Fibroblast of skin of right quadriceps (primary cell): ENCODE measurements at places on chromosomes 11 and 22.

DNA sequence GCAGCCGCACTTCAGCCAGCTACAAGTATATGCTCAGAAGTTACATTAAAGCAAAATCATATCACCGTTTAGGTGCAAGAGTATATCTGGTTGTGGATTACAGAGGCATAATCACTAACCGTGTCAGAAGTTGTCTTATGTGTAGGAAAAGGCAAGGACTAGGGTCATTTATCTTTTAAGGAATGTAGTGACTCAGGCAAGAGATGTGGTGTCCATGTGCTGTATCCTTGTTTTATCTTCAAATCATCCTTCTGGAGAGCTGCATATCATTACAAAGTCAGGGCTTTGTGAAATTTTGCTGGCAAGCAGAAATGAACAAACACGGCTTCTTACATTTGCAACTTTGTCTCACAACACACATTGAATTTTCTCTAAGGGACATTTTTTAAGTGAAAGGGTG lies 12.7 kb upstream of the CHORDC1 start:
- no peak for DNase-seq

- no peak for DNase-seq
Measured at GRCh38 chr11:79269611-79270307, 171.1 kb downstream of the TENM4 start.

DNA sequence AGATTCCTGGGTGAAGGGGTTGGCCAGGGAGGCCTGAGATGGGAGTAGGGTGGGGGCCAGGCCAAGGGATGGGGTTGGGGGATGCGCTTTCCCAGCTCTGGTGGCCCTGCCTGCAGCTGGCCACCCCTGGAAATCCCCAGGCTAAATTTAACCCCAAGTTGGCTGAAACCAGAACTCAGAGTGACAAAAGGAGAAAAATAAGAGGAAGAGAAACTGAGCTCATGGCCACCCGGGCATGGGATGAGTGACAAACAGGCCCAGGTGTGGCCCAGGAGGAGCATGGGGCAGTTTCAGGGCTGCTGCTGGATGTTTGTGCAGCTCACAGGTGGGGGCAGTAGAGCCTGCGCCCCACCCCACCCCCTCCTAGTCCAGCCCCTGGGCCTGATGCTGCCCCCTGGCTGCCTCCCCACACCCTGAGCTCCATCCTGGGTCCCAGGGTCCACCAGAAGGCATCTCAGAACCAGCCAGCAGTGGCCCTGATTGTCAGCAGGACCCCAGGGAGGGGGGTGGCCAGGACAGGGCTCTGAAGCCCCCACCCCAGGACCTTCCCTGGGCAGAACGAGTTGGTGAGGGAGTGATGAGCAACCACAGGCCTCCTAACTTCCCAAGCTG lies 48.0 kb downstream of the IGLL5 start:
- DNase-seq = no peak

- DNase-seq = no peak
Measured at GRCh38 chr22:48704335-48704734, 1123.3 kb downstream of the BRD1 start.

DNA sequence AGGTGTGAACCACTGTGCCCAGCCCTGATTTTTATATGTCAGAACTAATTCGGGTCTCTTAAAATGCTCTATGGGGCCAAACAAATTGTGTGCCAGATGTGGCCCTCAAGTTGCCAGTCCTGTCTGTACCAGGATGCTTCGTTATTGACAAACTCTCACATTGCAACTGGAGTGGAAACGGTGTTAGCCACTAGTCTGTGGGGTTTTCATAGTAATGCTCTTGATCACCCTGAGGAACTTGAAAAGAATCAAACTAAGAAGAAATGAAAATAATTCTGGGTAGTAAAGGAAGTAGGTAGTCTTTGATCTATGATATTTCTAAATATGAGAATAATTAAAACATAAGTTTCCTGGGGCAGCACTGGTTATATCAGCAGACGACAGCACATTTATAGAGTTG lies 67.3 kb upstream of the ADSL start:
- no peak for DNase-seq

- no peak for DNase-seq
Measured at GRCh38 chr11:16266021-16266420, 90.3 kb downstream of the SOX6 start.

DNA sequence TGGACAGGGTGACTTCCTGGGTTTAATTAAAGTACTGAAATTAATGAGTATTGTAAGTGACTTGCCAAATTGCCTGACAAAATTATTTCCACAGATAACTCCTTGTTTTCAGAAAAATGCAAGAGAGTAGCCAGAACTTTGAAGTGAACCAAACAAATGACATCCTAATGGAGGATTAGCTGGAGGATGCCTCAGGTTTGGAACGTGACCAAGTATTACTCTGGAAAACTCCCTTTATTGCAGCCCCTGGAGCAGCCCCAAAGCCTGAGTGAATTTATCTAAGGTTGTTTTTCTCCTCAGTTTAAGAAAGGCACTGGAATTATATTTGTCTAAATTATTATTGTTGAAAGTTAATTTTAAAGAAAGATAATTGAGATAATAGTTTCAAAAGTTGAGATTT lies 343.6 kb upstream of the MTNR1B start:
- DNase-seq = peak; percentile 17

DNA sequence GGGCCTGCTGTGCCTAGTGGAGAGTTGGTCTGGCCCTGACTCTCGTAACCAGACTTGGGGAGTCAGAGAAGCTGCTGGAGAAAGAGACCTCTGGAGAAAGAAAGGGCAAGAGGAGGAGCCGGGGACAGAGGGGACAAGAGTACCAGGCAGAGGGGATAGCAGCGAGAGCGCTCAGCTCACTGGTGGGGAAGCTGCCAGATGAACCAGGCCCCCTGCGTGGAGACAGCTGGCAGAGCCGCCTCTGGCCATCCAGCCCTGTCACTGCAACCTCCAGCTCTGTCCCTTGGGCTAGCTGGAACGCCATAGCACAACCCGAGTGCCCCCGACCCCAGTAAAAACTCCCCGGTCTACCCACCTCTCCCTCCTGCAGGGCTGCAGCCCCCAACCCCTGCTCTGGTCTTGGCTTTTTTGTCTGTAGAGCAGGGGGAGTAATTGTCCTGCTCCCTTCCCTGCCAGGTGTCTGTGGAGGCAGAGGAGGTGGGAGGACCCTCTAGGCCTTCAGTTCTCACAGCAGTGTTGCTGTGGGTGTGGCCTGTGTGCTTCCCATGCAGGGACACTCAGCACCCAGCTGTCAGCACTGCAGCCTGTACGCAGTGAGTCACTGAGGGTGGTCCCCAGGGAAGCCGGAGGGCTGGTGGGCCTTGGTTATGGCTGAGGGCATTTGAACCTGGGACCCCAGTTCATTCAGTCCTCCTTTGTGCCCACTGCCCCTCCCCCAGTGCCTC lies 4.8 kb upstream of the SUN2 start:
- DNase-seq = peak; percentile 31

DNA sequence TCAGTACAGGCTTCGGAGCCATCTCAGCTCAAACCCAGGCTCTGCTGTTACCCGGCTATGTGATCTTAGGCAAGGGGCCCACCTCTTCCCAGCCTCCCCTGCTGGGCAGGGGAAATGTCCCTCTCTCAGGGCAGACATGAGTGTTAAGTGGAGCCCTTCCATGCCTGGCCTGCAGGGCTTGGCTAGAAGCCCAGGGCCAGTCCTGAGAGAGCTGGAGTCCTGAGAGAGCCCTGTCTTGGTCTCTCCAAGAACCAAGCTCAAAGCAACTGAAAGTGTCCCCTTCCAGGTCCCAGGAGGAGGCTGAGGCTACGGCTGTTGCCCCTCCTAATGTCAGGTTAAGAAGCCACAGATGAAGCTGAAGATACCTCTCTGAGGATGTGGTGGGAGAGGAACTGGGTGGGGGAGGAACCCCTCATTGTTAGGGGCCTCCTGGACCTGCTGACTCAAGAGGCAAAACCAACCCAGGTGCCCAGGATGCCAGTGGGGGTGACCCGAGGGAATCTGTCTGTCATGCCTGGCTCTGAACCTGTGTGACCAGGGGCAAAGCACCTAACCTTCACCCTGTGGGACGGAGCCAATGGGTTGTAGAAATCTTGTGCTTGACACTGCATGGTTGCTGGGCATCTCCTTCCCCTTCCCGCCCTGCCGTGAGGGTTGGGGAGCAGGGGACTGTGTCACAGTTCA lies 4.2 kb downstream of the ZP1 start:
- DNase-seq = peak; percentile 18

DNA sequence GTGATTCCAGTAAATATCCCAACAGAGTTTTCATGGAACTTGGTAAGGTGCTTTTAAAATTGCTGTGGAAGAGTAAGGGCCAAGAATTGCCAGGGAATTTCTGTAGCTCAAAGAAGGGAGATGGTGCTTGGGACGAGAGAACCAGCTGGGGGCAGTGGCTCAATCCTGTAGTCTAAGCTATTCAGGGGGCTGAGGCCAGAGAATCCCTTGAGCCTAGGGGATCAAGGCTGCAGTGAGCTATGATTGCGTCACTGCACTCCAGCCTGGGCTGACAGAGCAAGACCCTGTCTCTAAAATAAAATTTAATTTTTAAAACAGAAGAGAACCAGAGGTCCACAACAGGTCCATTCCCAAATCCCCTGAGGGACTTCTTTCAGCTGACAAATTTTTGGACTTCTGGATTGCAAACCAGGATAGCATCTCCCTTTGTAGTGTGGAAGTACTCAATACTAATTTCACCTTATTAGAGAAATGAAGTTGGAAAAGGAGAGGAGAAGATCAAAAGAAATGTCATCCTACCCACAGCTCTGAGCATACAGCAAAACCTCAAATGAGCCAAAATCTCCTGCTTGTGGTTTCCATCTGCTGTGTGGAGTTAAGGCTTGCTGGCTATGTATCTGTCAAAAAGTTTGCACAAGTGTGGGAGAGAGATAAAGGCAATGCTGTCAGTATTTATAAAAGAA lies 59.2 kb upstream of the CLPB start:
- DNase-seq = no peak

GRCh38 chr11:133082453-133082781 lies 449.9 kb downstream of the OPCML start:
- peak; percentile 30 for DNase-seq

- DNase-seq = peak; percentile 78
Measured at GRCh38 chr11:72771507-72771906, 19.3 kb upstream of the ARAP1 start.

- no peak for DNase-seq
Measured at GRCh38 chr22:22161924-22162851, 82.4 kb upstream of the VPREB1 start.

GRCh38 chr11:75477614-75477935 lies 44.6 kb upstream of the KLHL35 start:
- DNase-seq = no peak

DNA sequence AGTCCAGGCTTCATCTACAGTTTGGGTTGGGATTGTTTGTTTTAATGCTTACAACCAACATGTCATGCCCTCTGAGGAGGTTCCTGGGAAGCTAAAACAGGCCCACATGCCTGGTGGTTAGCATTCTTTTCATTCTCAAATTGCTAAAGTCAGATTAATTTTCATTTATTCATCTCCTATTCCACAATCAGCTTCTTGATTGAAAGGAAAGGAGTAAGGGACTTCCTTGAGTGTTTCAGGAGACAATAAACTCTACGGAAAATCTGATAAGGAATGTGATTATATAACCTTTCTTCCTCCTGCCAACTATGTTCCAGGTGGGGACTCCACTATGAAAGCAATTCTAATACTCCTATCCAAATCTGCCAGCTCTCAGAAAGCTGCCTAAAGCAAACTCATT lies 30.8 kb downstream of the MRTFA start:
- peak; percentile 47 for DNase-seq

- DNase-seq = peak; percentile 69
Measured at GRCh38 chr11:26860091-26860780, 133.7 kb upstream of the FIBIN start.

DNA sequence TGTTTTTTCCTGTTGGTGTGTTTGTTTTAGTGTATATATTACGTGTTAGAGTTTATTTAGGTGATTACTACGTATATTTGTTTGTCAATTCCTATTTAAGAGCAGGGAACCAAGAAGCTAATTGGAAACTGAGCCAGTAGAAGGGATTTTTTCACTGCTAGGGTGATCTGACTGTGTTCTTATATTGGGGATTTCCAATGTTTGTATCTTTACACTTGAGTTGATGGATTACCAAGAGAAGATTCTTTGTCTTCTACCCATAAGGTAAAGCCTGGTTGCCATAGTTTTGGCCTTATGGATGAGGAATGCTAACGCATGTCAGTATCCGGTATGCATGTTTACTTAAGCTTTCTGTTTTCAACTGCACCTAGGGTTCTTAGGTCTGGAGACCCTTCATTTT lies 35.6 kb downstream of the SIK2 start:
- no peak for DNase-seq

DNA sequence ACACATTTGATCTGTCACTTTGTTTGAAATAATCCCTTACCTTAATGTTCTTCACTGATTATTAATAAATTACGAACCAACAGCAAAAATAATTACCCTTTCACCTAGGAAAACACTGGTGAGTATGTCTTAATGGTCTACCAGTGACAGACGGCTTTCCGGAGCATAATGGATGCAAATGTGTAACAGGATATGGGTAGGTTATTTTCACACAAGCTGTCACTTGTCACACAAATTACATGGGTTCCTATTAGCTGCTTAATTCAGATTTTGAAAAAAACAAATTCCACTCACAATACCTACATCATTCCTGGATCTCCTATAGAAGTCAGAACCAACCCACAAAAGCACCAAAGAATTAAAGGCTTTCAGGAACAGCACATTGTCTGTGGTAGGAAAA lies 127.9 kb downstream of the WT1 start:
- no peak for DNase-seq

DNA sequence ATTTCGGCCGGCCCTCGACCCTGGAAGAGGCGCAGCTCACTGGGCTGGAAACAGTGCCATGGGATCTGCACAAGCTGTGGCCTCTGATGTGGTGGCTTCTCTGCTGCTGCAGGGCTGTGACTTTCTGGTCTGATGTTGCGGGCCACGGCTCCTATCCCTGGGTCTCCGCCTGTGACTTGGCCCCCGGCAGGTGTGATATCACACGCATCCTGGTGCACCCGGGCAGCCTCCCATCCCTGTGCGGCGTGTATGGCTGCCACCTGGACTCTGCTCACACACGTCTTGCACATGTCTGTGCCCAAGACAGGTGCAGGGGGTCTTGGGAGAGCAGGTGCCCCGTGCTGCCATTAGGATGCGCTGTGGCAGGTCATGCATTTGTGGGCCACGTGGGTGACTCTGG lies 31.1 kb downstream of the GRAMD4 start:
- DNase-seq = no peak

DNA sequence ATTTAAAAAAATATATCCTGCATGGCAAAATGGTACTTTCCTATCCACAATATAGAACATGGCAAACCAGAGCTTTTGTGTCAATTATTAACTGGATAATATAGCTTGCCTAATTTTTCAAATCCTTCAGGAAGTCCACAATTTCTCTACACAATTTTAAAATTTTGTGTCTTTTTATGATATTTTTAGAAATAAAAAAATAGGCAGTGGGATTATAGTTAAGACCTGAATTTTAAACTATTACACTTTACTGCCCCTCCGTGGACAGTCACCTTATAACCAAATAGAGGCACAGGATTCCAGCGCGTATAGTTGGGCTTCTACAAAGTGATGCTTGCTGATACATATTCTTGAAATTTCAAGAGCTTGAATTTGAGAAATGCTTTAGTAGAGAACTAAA lies 2.1 kb upstream of the DMC1 start:
- peak; percentile 42 for DNase-seq

- DNase-seq = no peak
Measured at GRCh38 chr11:2867722-2868505, 17.7 kb downstream of the CDKN1C start.

GRCh38 chr11:5366856-5367255 lies 15.5 kb downstream of the OR51B6 start:
- peak; percentile 35 for DNase-seq

- no peak for DNase-seq
Measured at GRCh38 chr11:25052844-25053243, 556.0 kb downstream of the LUZP2 start.

GRCh38 chr22:43514476-43515157 lies 102.8 kb downstream of the MPPED1 start:
- DNase-seq = no peak

GRCh38 chr11:199004-199581 lies 6.2 kb downstream of the SCGB1C1 start:
- DNase-seq = no peak
